Large intestine (tissue), 12 donors: ENCODE measurements at places on chromosomes 2 and 18.

DNA sequence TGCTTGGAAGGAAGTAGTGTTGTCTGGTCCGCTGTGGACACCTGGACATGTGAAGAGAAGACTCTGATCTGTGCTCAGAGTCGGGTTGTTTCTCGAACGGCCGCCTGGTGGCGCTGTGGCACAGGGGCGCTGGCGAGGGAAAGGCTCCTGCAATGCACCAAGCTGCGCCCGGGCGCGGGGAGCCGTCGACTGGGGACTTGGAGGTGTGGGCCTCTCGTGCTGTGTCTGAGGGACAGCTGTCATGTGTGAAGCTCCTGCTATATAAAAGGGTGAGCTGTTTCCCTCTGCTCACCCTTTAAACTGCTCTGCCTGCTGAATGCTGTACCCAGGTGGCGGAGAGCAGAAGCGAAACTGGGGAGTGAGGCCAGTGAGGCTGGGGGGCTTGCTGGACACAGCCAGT is 44.0 kb downstream of the GNAL start:
- peak; percentile 64 for DNase-seq

DNA sequence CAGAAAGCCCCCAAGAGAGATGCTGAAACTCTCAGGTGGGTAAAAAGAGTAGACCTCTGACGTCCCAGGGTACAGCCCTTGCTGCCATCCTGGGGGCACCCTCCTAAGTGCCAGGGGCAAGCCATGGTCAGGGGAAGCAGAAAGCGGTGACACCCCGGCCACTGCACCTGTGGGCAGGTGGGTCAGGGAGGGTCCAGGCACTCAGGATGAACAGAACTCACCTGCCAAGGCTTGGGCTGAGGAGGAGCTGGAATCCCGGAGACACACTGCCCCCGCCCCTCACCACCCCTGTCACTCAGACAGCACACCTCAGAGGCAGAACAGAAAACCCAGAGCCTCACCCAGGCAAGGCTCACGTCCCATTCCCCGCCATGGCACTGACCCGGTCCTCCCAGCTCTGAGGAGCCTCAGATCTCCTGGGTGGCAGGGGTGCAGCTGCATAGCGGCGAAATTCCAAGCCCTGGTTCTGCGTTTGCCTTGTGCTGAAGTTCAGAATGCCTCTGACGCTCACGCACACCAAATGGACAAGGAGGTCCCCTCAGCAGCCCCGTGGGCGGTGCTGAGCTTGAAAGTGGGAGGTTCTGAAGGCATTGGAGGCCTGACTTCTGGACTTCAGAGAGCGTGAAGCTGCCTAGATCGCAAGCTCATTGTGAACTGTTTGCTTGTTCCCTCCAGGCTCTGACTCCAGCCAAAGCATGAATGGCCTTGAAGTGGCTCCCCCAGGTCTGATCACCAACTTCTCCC is 4.3 kb downstream of the GPR17 start:
- DNase-seq, result no peak

GRCh38 chr18:63997606-63998005 is 27.7 kb downstream of the SERPINB8 start:
- no peak for DNase-seq

- DNase-seq, result peak; percentile 95
Observed at GRCh38 chr18:12702221-12703095, at the start of the genes CEP76 and PSMG2. Gene CEP76 (minus strand): TSS chr18:12702723. CDS start chr18:12702548, 175 bp downstream. Gene PSMG2 (plus strand): TSS chr18:12703042. CDS start chr18:12703108, 66 bp downstream.

DNA sequence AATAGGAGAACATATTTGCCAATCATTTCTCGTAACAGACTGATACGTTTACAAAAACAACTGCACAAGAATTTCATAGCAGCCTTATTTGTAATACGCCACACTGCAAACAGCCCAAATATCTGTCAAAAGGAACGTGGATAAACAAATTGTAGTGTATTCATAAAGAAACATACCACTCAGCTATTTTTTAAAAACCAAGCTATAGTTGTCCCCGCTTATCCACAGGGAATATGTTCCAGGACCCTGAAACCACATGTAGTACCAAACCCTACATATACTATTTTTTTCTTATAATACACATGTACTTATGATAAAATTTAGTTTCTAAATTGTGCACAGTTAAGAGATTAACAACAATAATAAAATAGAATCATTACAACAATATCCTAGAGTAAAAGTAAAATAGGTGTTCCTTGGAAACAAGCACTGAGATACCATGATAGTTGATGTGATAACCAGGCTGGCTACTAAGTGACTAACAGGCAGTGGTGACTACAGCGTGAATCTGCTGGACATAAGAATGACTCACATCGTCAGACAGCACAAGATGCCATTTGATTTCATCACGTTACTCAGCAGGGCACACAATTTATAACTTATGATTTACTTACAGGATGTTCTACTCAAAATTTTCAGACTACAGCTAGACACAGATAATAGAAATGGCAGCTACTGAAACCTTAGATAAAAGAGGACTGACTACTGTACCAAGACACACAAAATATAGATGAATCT is 367.4 kb downstream of the NCKAP5 start:
- no peak for DNase-seq

DNA sequence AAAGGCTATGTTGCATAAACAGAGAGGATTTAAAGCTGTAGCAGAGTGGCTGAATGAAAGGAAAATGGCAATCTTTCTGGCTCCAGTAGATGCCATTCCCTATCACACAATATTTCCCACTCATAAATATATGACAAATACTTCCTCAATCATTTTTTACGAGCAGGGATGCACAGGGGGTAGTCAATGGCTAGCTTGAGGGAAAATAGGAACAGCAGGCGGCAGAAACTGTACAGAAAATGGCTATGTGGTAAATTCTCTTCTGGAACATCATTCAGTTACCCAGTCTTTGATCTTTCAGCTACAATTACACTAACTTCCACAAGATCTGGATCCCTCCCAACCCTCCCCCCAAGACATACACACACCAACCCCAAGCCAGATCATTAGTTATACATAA is 127.2 kb downstream of the OLA1 start:
- no peak for DNase-seq

GRCh38 chr2:189210250-189211087 is 30.9 kb upstream of the COL5A2 start:
- peak; percentile 53 for DNase-seq

GRCh38 chr2:226450141-226450540 is 349.5 kb downstream of the IRS1 start:
- no peak for DNase-seq

DNA sequence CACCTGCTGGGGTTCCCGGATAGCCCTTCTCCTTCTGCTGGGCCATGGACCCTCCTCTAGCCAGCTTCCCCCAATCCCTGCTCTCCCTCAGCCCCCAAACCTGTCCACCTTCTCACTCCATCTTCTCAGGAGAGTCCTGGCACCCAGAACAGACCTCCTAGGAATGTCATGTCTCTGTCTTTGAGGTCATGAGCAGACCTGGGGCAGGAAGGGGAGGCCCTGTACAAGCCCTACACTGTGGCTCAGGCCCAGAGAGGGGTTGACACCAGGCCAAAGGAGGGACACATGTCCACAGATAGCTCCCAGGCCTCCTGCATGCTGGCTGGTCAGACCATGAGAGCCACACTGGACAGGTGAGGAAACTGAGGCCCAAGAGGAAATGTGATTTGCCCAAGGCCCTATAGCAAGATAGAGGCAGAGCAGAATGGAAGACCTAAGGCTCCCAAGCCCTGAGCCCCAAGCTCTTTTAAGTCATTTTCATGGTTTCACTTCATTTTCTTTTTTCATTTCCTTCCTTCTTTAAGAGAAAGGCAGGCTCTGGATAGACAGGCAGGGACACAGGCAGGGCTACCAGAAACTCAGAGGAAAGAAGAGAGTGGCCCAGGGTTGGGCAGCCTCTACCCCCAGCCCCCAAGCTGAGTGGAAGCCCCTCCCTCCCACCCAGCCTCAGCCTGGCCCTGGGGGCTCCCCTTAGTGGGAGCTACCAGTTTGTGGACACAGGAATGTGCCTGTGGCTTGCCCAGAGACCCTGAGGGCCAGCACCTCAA is 159.7 kb downstream of the SMAD7 start:
- DNase-seq, result no peak

DNA sequence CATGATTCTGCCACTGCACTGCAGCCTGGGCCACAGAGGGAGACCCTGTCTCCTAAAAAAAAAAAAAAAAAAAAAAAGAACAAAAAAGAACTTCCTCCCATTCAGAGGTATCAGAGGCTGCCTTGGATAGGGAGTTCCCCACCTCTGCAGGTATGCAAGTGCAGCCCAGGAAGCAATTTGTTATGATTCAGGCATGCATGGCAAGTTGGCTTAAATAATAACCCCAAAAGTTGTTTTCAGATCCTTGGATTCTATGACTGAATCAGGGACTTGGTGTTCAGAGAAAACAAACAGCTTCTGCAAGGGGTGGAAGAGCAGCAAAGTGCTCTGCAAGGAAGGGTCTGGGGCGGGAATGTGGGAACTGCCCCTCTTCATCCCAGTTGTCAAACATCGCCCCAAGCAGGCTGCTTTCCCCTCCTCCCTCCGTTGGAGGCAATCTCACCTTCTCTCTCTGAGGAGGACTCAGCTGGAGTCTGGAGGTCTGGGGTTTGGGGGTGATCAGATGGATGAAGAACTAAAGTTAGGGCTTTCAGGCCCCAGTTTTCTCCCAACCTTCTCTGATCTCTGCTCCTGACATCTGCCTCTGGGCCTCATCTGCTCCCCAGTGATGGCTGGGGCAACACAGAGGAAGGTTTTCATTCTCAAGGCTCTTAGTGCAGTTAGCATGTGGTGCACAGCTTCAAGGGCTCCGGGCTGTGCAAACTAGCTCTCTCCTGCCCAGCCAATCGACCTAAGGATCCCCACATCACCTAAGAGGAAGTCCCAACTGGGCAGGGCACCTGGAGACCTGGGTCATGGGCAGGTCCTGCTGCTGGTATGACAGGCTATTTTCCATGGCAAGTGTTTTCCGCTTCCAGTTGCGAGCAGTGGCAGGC is 3.5 kb upstream of the GDF7 start:
- no peak for DNase-seq

DNA sequence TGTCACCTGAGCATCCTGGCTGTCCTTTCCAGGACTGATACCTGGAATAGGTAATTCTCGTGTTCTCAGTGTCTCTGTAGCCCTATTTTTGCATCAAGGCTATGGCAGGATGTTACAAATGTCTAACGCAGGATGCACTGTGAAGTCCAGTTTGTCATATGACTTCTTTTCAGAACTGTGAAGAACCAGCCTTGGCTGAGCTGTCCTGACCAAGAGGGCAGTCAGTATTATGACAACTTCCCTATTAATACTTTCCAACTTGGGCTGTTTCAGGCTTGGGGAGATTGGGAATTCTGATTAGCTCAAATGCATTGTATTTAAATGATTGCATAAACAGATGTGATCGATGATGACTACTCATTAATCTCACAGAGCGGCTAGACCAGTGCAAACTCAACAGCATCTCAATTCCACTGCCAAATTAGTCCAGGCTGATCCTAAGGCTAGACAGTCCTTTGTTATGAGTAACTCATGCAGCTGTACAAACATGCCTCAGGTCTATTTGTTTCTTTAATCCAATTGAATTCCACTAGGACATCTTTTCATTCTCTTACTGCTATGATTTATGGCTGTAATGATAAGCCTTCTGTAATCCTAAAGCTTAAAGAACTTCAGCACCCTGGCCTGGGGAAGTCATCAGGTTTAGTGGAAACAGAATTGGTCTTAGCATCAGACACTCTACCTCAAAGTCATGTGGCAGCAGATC is 331.6 kb downstream of the KCNS3 start:
- no peak for DNase-seq

GRCh38 chr18:48292229-48292628 is 117.0 kb downstream of the ZBTB7C start:
- no peak for DNase-seq

- DNase-seq, result no peak
Observed at GRCh38 chr2:119196301-119197125, 27.1 kb upstream of the STEAP3 start.

DNA sequence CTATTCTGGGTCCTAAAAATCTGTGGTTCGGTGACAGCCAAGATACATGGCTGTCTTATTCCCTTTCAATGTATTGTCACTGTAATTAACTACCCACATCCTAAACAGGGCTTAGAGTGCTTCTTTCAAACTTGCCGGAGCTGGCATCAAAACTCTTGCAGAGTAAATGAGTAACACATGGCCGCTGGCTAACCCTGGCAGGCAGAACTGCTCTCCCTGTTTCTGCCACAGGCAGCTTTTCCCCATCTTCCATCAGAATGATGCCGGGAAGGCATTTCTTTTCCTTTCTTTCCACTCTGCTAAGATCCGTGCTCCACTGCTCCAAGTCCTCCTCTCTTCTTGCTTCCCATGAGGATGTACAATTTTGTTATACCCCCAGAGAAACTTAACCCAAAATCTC is 54.8 kb upstream of the PTPRM start:
- DNase-seq, result no peak
